ENCODE measurements at places on chromosomes 11 and 22. TPM values are rescaled to one million over a fixed set of nuclear protein-coding genes. Genes with fewer than 3 reads are reported as not detected.

- DNase-seq, result no peak
Measured at GRCh38 chr11:69137151-69137844, 18.4 kb upstream of the SMIM38 start.

GRCh38 chr11:120801801-120802689, 221.9 kb upstream of the TBCEL start:
- DNase-seq, result peak; percentile 58

GRCh38 chr22:29799217-29799680, 32.1 kb downstream of the UQCR10 start:
- no peak for DNase-seq

DNA sequence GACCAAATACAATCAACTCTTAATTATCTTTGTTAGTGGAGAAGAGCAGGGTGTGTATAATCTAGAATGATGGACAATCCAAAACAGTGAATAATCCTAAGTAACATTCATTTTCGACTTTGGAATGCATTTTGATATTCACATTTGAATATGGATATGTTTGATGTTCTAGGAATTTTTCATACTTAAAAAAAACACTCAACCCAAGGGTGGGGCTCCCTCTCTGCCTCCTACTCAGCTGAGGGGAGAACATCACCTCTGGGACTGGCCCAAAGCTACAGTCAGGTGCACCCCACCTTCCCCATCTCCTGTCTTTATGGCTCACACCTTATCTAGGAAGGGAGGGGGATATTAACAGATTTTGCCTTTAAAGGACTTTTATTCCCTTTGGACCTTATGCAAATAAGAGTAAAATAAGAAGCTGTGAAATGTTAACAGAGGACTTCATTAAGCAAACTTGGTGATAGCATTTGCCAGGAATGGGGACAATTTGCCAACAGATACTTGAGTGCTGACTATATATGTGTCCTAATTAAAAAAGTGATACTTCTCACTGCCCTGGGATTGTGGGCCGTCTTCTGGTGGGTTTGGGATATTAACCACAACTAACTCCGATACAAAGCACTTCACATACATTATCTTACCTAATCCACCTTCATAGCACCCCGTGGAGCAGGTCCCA, 187.0 kb downstream of the ST3GAL4 start:
- no peak for DNase-seq

- DNase-seq, result no peak
Measured at GRCh38 chr22:47621253-47621652, 858.8 kb downstream of the TBC1D22A start.

- no peak for DNase-seq
Measured at GRCh38 chr11:58900479-58901420, 38.5 kb upstream of the GLYATL1 start.

GRCh38 chr22:23820748-23821211, 18.0 kb downstream of the DERL3 start:
- no peak for DNase-seq

GRCh38 chr22:19061471-19062138, 60.6 kb downstream of the DGCR2 start:
- no peak for DNase-seq

DNA sequence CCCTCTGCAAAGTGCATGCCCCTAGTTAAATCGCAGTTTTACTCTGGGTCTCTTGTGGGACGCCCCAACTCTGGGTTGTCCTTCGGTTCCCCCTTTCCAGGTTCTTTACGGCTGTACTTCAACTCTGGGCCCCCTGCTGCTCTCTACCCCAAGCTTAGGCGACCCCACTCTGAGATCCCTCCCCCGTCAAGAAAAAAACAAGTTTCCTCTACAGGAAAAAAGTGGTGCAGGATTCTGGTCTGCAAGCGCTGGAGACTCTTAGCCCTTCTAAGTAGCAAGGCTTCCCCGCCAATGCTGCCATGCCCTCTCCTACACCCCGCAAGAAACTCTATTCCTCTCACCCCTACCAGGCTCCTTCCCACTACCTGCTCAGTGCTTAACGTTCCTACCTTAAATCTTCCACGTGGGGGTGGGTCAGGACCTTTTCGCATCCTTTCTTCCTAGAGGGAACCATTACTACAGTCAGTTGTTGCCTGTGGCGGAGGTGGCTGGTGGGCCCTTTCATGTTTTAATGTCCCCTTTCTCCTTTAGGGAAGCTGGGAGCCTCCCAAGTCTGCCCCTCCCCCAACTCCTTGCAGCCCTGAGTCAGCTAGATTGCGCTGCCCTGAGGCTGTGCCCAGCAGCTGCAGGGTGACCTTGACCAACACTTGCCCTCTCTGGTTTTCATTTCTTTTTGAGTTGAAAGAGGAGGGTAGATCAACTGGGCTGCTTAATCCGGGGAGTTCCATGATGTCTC, 1.4 kb downstream of the NEFH start:
- no peak for DNase-seq

The PGR gene
- not detected for total RNA-seq

The ZFTA gene
- 3.2 TPM for total RNA-seq

The DGKZ gene
- total RNA-seq, result 135 TPM
